ENCODE measurements at places on chromosomes 16 and 17. TPM values are rescaled to one million over a fixed set of nuclear protein-coding genes. Genes with fewer than 3 reads are reported as not detected.
A peak's percentile ranks its signal among the peaks of the same experiment; 100 is the strongest.

DNA sequence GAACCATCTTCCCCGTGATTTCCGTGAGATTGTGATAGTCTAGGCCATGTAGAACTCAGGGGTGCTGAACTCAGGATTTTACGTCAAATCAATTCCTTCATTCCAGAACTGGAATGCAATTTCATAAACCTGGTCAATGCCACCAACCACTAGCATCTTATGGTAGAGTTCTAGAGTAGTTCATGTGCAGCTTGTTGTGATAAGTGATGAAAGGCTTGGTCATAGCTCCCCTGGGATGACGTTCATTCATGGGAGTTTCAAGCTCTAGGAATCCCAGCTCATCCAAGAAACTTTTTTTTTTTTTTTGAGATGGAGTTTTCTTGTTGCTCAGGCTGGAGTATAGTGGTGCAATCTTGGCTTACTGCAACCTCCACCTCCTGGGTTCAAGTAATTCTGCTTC lies 3.7 kb upstream of the DPEP2 start:
- H3K4me3 ChIP-seq, result no peak overlapping the region
- H3K4me1 ChIP-seq, result peaks cover 32% of the 10 kb centered on the region
- no peaks in the 10 kb centered on the region for H3K27me3 ChIP-seq

DNA sequence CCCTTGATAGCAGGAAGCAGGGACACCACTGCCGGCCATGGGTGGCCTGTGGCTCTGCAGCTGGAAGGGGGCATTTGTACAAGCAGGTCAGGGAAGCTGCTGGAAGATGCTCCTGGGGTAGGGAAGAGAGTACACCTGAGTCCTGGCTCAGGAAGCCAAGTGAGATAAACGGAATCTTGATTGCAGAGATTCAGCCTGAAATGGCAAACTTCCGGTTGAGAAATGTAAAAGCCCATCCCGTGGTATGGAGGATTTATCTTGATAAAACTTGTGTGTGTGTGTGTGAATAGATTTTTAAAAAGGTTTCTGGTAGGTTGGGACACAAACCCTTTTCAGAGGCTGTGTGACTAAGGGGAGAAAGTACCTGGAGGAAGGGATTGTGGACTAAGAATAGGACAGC lies 29.6 kb downstream of the C17orf100 start:
- no peak for DNase-seq

DNA sequence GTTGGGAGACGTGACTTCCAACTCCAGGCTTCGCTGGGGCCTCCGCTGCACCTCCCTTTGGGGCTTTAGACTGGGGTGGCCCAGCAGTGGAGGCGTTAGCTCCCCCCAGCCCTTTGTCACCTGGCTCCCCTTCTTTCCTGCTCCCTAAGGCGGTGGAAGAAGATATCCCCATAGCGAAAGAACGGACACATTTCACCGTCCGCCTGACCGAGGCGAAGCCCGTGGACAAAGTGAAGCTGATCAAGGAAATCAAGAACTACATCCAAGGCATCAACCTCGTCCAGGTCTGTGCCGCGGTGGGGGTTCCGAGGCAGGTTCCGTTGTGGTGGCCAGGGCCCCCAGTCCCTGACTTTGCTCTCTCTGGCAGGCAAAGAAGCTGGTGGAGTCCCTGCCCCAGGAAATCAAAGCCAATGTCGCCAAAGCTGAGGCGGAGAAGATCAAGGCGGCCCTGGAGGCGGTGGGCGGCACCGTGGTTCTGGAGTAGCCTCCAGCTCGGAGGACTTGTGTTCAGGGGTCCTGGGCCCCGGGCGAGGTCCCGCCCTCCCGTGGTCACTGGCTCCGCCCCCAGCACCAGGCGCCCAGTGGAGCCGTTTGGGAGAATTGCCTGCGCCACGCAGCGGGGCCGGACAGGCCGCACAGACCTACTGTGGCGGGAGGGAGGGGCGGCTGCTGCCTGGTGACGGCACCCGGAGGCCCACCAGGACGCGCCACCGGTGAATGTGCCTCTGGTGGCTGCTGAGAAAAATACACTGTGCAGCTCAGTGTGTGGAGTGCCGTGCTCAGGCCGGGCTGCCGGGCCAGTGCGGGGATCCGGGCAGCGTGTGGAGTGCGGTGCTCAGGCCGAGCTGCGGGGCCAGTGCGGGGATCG lies 3.8 kb downstream of the MRPL12 start:
- no peaks in the 10 kb centered on the region for H3K27me3 ChIP-seq
- peaks cover 11% of the 10 kb centered on the region for H3K4me1 ChIP-seq
- no peak for DNase-seq

- peaks cover 42% of the 10 kb centered on the region for H3K36me3 ChIP-seq
- no peaks in the 10 kb centered on the region for H3K27me3 ChIP-seq
- H3K27ac ChIP-seq, result peak overlapping the region; percentile 71
- H3K4me3 ChIP-seq, result no peak overlapping the region
- DNase-seq, result no peak
Measured at GRCh38 chr16:85407-85782, 7.4 kb downstream of the MPG start.

DNA sequence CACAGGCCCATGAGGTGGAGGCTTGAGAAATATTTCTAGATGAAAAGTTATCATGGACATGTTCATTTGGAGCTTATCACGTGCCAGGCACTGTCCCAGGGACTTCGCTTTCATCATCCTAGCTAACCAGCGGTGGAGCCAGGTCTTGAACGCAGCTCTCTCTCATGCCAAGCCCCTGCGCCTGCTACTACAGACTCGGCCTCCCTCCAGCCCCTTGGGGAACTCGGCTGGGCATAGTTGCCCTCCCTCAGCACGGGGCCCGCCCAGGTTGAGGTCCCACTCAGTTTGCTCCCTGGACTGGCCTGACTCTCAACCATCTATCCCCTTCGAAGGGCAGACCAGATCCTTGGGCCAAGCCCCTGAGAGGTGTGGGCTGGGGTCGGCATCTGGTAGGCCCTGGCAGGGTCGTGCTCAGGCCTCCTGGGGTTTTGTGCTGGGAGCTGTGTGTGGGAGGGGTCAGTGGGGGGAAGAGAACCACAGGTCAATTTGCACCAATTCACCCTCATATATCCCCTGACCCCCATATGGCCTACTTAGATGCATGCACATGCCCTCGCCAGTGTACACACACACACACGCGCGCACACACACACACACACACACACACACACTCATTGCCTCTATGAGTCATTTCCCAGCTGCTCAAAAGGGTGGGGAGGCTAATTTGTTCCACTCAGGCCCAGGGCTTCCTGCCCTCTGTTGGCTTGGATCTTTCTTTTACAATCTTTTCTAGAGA lies 12.1 kb upstream of the SCN4A start:
- H3K4me3 ChIP-seq, result no peak overlapping the region
- DNase-seq, result peak; percentile 50
- peak overlapping the region; percentile 73 for H3K27ac ChIP-seq
- H3K4me1 ChIP-seq, result peaks cover 18% of the 10 kb centered on the region

DNA sequence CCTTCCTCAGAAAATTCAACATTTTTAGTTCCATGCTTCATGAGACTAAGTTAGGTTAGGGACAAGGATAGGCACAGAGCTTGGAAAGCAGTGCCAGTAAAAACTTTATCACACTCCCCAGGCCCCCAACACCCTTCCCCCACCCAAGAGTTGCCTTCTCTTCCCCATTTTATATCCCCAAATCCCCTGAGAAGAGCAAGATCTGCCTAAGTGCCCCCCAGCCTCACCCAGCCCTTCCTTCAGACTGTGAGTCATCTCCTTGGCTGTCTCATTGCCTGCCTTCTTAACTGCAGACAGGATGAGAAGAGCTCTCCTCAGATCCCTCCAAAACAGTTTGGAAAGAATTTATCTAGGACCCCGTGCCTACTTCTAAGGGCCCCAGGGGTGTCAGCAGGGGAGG lies 55.8 kb downstream of the NEUROD2 start:
- no peak for DNase-seq
- H3K36me3 ChIP-seq, result peaks cover 50% of the 10 kb centered on the region
- no peaks in the 10 kb centered on the region for H3K27me3 ChIP-seq
- no peaks in the 10 kb centered on the region for H3K4me1 ChIP-seq

DNA sequence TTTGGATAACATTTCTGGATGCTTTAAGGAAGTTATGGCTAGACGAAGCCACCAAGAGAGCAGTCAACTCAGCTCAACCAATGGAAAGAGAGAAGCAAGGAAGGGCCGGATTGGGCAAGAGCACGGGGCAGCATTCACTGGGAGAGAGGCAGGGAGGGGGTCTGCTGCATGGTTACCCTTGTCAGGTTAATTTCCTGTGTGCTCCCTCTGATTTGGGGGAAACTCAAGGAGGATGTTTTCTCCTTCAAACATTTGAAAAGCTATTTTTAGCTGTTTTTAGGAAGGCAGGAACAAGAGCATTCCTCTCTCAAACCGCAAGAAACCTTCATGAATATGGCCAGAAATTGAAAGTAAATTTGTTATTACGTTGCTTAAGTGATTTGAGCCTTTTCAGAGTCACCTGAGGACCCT lies 118.5 kb upstream of the ZFHX3 start:
- peaks cover 7% of the 10 kb centered on the region for H3K4me1 ChIP-seq
- no peak overlapping the region for H3K4me3 ChIP-seq
- peaks cover 1% of the 10 kb centered on the region for H3K27me3 ChIP-seq
- no peak for DNase-seq

DNA sequence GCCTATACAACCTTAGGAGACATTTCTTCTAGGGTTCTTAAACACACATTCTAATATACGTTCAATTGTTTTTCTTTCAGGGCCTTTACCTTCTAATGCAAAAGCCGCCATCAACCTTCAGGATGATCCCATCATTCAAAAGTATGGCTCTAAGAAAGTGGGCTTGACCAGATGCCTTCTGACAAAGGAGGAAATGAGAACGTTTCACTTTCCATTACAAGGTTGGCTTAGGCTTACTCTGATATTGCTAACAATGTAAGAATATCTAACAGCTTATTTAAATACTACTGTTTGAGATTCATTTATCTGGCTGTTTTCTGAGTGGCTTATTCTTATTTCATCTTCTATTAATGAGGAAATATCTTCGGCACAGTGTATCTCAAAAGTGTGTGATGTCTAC lies 15.4 kb downstream of the REXO5 start:
- DNase-seq, result no peak
- no peak overlapping the region for H3K4me3 ChIP-seq
- H3K4me1 ChIP-seq, result peaks cover 24% of the 10 kb centered on the region
- no peak overlapping the region for H3K27ac ChIP-seq
- no peaks in the 10 kb centered on the region for H3K27me3 ChIP-seq

DNA sequence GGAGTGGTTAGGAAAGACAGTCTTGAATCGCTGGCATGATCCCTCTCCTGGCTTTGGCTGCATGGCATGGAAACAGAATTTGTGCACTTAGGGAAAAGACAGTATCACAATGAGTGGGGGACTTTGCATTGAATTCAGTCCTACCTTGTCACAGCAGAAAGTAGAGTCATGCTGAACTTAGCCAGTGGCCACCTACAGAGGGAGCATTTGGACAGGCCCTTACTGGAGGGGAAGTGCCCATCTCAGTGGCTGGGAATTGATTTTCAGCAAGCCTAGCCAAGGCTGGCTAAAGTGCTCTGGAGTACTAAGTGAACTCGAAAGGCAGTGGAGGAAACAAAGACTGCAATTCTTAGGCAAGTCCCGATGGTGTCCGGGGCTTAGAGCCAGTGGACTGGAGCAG lies 364.3 kb upstream of the TOM1L1 start:
- no peaks in the 10 kb centered on the region for H3K36me3 ChIP-seq
- H3K4me1 ChIP-seq, result no peaks in the 10 kb centered on the region
- H3K4me3 ChIP-seq, result no peak overlapping the region

- H3K27ac ChIP-seq, result no peak overlapping the region
- H3K36me3 ChIP-seq, result no peaks in the 10 kb centered on the region
- no peak overlapping the region for H3K4me3 ChIP-seq
- no peak for DNase-seq
- H3K4me1 ChIP-seq, result no peaks in the 10 kb centered on the region
Measured at GRCh38 chr17:32588982-32589381, 102.2 kb downstream of the CDK5R1 start.

DNA sequence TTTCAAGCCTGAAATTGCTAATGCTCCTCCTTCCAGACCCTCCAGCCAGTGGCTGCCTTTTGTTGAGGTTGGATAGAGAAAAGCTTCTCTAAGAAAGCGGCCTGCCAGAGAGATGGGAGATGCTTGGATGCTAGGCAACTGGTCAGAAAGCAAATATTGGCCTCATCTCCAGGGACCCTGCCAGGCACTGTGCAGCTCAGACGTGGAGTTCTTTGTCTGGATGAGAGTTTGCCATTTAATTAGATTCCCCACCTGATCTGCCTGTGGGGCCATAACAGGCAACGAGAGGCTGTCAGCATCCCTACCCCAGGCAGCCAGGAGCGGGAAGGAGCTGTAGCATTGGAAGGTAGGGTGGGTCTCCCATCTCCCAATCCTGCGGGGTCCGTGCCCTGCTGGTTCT lies 52.7 kb downstream of the ASIC2 start:
- H3K27me3 ChIP-seq, result no peaks in the 10 kb centered on the region
- H3K36me3 ChIP-seq, result no peaks in the 10 kb centered on the region
- no peaks in the 10 kb centered on the region for H3K4me1 ChIP-seq
- no peak overlapping the region for H3K4me3 ChIP-seq

DNA sequence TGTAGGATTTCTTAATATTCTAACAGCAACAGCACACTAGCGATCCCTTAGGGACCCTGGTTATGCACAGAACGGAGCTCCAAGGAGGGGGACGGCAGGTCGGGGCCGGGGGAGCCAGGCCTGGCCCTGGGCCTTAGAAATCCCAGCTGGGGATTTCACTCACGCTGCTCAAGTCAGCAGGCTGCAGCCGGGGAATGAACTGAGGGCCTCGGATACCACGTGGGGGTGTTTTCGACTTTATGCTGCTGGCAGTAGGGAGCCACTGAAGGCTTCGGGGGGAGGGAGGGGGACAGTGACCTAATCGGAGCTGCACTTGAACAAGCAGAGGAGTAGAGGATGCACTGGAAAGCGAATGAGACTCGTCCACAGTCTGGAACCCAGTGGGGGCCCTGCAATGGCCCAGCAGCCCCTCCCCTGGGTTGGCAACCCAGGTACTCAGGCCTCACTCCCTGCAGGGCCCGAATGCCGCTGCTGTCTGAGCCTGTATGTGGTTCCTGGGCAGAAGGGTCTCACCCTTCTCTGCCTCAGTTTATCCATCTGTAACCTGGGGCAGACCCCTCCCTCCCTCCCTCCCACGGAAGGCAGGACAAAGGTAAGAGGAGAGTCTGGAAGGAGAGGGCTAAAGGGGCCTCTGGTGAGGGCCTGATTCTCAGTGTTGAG lies 53.7 kb downstream of the RPH3AL start:
- H3K27me3 ChIP-seq, result no peaks in the 10 kb centered on the region
- no peaks in the 10 kb centered on the region for H3K36me3 ChIP-seq
- no peaks in the 10 kb centered on the region for H3K4me1 ChIP-seq
- DNase-seq, result no peak
- no peak overlapping the region for H3K4me3 ChIP-seq
- no peak overlapping the region for H3K27ac ChIP-seq

GRCh38 chr16:67677712-67678111 lies 11.1 kb downstream of the C16orf86 start:
- no peak for DNase-seq
- H3K27ac ChIP-seq, result no peak overlapping the region
- H3K4me1 ChIP-seq, result no peaks in the 10 kb centered on the region
- H3K4me3 ChIP-seq, result no peak overlapping the region
- no peaks in the 10 kb centered on the region for H3K27me3 ChIP-seq

- no peak overlapping the region for H3K27ac ChIP-seq
- DNase-seq, result no peak
- H3K4me1 ChIP-seq, result no peaks in the 10 kb centered on the region
- H3K4me3 ChIP-seq, result no peak overlapping the region
- peaks cover 53% of the 10 kb centered on the region for H3K27me3 ChIP-seq
Measured at GRCh38 chr16:85172455-85173145, 60.3 kb upstream of the CIBAR2 start.

Gene GRIN2A
- total RNA-seq, result not detected

Gene SLC16A6
- 3.1 TPM for total RNA-seq

Gene ZMYND15
- total RNA-seq, result not detected

Gene TMEM235
- total RNA-seq, result not detected

Gene TOM1L1
- 1.2 TPM for total RNA-seq

Gene NPW
- 5.1 TPM for total RNA-seq

Gene KRTAP4-1
- not detected for total RNA-seq

Gene ASGR1
- 1.8 TPM for total RNA-seq

Gene VPS9D1
- total RNA-seq, result 4.8 TPM

Gene STH
- not detected for total RNA-seq

Gene PRSS8
- total RNA-seq, result not detected
